ENCODE measurements at places on chromosomes 3 and 15.

- DNase-seq: no peak
Measured at GRCh38 chr15:44738340-44738984, 2.1 kb downstream of the TRIM69 start.

- no peak for DNase-seq
Measured at GRCh38 chr3:13607821-13608597, 59.1 kb downstream of the FBLN2 start.

DNA sequence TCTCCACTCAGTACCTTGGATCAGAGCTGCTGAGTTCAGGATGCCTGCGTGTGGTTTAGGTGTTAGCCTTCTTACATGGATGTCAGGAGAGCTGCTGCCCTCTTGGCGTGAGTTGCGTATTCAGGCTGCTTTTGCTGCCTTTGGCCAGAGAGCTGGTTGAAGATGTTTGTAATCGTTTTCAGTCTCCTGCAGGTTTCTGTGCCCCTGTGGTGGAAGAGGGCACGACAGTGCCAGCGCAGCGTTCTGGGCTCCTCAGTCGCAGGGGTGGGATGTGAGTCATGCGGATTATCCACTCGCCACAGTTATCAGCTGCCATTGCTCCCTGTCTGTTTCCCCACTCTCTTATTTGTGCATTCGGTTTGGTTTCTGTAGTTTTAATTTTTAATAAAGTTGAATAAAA is 7.0 kb upstream of the PODXL2 start:
- no peak for DNase-seq

DNA sequence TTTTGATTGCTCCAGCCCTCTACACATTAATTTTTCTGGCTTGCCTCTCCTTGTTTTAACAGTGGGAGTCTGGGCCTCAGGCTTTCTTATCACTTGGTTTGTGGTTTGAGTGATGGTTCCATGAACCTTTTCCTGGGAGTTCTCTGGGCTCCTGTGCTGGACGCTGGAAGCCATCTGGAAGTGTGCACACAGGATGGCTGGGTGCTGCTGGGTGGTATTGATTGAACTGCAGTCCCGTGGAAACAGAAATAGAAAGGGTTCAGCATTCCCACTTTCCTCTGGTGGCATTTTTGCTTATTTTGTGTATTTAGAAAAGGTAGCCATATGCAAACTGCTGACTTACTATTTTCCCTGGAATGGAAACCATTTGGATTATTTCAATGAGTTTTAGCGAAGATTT is 25.6 kb downstream of the MITF start:
- DNase-seq: no peak

DNA sequence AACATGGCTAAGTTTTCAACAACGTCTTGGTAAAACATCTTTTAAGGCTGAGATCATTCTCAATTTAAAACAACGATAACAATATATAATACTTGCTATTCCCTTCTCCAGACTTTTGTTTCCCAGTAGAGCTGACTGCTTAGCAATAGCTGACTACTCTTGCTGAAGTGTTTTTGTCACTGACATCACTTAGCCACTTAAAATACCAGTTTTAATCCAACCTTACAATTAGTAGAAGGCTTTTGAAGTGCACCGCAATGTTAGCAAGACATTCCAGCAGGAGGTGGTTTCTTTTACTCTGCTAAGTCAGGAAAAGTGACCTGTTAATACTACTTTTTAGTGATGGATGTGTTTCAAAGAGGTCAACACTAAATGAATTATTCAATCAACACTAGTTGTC is 28.7 kb upstream of the GBE1 start:
- no peak for DNase-seq

Measured in MG63 (cell line).